Suppressor macrophage (primary cell): ENCODE measurements at places on chromosomes 2 and 18.

- no peak for DNase-seq
Observed at GRCh38 chr2:69087912-69088240, 74.9 kb downstream of the ANTXR1 start.

- no peak for DNase-seq
Observed at GRCh38 chr2:239046822-239047221, 198.9 kb downstream of the TWIST2 start.

DNA sequence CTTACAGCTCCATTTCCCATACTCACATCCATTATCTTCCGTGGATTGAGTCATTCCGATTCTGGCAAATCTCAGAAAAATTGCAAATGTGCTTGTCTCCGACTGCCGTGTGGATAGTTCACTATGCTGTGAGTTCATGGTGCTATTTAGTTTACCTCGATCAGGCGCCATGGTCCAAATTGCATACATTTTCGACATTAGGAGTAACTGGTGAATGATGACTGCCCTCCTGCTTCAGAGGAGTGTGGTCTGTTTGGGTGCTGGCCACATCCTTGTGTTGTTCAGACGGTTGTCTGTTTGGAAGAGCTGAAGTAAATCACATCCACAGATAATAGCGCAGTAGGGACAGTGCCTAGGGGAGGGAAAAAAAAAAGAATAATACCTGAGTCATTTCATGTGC, 439.5 kb downstream of the ZNF516 start:
- DNase-seq, result no peak

- DNase-seq, result peak; percentile 26
Observed at GRCh38 chr18:11271954-11272353, 122.6 kb upstream of the PIEZO2 start.

DNA sequence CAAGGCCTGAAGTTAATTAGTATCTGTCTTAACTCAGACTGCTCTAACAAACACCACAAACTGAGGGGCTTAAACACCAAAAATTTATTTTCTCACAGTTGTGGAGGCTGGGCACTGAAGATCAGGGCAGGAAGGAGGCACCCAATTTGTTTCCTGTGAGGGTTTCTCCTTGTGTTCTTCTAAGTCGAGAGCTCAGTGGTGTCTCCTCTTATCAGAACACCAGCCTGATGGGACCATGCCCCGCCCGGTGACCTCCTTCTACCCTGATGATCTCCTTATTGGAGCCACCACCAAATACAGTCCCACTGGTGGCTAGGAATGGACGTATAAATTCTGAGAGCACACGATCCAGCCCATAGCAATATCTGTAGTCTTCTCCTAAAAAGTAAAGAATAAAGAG, 20.5 kb downstream of the TMEM18 start:
- DNase-seq, result no peak

DNA sequence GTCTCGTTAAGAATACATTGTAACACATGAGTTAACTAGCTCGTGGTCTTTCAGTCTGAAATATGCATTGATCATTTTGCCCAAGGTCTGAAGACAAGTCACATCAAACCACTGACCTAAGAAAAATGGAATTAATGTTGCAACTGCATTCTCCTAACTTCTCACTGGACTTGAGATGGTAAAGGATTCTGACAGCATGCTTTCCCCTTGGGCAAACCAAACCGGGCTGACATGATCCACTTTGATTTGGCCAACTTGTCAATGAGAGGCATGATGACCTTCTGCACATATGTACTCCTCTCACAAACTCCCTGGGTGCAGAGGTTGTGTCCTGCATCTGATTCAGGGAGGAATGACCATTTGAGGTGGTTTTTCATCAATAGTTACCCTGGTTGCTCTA, 1982.5 kb upstream of the PIK3C3 start:
- DNase-seq, result no peak

- no peak for DNase-seq
Observed at GRCh38 chr2:45614871-45615415, 3.9 kb upstream of the SRBD1 start.

GRCh38 chr2:191488135-191488534, 189.8 kb upstream of the NABP1 start:
- peak; percentile 43 for DNase-seq

DNA sequence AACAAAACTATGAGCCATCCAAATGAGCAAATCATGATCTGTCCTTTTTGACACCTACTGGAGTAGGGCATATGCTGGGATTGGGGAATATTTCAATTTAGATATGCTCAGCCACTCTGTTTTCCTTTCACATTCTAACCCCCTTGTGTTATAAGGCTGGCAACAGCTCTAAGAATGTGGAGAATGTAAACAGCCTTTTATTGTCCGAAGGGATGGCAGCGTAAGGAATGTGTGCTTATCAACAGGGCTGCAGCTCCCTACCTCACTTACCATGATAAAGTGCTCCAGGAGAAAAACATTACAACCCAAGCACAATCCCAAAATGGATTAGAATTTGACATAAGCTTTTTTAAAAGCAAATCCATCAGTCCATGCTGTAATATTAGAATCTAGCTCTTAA, 2.2 kb downstream of the NXPH2 start:
- no peak for DNase-seq
